ENCODE measurements at places on chromosomes 5 and 9.

DNA sequence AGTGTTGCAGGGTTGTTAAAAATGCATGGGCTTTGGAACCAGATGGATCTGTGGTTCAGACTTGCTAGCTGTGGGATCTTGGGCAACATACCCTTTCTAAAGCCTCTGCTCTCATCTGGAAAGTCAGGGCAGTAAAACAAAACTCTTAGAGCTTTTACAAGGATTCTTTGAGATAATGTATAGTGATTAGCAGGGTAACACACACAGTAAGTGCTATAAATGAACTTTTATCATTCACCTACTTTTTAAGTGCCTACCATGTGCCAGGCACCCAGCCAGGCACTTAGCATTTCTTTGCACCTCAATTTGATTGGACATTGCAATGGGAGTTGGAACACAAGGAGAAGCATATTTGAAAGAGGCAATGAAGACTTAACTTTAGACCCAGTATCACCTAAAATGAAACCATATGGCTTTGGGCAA is 208.6 kb upstream of the PAPPA start:
- DNase-seq = no peak

DNA sequence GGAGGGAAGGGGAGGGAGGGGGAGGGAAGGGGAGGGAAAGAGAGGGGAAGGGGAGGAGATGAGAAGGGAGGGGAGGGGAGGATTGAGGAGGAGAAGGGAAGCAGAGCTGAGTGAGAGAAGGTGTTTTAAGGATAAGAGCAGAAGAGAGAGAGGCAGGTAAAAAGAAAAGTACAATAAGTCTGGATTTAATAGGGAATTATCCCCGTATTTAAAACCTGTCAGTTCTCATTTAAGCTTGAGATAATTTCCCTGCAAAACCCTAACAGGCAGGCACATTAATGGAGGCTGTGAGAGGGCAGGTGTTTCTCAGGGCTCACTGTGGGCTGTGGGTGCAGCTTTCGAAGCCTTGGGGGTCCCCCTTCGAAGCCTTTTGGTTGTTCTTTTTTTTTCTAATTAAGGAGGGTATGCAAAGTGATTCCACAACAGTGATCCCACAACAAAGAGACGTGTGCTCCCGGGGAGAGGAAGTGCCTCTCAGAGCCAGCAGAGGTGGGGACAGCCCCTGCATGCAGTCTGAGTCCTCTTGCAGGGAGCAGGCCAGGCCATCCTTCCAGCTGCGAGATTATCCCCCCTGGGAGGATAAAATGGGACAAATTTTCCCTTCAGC is 317.9 kb upstream of the IRX1 start:
- DNase-seq = no peak

DNA sequence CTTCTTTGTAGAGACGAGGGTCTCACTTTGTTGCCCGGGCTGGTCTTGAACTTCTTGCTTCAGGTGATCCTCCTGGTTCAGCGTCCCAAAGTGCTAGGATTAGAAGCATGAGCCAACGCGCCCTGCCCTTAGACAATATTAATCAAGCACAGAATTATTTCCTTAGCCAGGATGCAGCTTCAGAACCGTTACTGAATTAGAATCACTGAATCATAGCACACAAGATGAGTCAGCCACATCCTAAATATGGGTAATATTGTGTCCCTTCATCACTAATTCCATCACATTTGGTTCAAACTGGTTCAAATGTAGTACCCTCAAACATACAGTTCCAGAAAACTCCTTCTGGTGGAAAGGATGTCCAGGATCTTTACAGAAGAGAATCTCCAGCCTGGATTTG is 82.7 kb downstream of the BNC2 start:
- DNase-seq = no peak

DNA sequence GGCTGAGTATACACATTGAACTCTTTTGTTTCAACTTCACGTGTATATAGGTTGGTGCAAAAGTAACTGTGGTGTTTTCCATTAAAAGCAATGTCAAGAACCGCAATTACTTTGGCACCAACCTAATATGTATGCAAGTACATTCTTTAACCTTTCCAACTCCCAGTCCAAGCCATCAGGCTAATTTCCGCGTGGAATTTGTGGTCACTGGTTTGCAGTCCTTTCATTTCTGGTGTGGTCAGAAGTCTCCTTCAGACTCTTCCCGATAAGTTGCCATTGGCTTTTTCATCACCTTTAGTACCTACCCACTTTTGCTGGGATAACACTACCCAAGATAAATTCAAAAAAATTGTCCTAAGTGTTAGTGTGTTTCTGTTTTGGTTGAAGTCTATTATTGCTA is 84.0 kb downstream of the RGS3 start:
- DNase-seq = no peak

- DNase-seq = no peak
Observed at GRCh38 chr9:113380869-113381378, 4.1 kb upstream of the HDHD3 start.

- no peak for DNase-seq
Observed at GRCh38 chr9:117044241-117044640, 357.1 kb downstream of the TRIM32 start.

DNA sequence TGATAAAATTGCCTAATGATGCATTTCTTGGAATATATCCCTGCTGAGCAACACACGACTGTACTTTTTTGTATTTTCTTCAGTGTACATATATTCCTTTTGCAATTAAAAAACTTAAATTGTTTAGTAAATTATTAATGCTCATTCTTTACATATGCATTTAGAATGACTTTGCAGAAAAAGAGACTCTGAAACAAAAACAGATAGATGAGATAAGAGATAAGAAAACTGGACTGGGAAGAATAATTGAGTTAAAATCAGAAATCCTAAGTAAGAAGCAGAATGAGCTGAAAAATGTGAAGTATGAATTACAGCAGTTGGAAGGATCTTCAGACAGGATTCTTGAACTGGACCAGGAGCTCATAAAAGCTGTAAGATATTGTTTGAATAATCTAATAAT is 32.7 kb downstream of the RAD50 start:
- DNase-seq = no peak

GRCh38 chr5:38551030-38552017 is 5.1 kb downstream of the LIFR start:
- DNase-seq = no peak

Measured in posterior cingulate gyrus (tissue), 11 donors.